ENCODE measurements at places on chromosomes 16 and 17. TPM values are rescaled to one million over a fixed set of nuclear protein-coding genes. Genes with fewer than 3 reads are reported as not detected.
A peak's percentile ranks its signal among the peaks of the same experiment; 100 is the strongest.

DNA sequence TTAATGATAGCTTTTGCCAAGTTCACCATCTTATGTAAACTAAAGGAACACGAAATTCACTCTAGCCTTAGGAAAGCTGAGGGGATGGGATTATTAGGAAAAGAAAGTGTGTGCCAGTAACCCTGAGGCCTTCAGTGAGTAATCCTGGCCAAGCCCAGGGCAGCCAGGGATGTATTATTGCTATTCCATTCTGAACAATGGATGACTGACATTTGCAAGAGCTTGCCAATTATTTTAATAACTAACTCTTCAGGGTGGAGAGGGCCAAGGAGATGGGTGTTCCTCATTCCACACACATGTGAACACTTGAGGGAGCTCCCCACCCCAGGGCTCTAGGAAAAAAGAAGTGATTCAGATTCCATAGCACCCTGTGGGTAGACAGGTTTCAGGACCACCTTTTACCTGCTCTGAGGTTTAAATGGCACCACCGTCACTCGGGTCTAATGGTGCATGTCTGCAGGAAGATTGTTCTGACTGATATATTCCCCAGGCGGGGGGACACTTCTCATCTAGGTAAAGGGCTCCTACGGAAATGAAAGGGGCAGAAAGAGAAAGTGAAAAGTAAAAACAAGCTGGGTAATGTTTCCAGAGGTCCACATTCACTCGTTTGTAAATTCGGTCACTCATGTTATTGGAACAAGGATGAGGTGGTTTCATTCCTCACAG, 41.5 kb downstream of the TK2 start:
- no peak for DNase-seq

- DNase-seq: no peak
These were observed 24.2 kb downstream of the MAP3K3 start for GRCh38 chr17:63646488-63646806.

DNA sequence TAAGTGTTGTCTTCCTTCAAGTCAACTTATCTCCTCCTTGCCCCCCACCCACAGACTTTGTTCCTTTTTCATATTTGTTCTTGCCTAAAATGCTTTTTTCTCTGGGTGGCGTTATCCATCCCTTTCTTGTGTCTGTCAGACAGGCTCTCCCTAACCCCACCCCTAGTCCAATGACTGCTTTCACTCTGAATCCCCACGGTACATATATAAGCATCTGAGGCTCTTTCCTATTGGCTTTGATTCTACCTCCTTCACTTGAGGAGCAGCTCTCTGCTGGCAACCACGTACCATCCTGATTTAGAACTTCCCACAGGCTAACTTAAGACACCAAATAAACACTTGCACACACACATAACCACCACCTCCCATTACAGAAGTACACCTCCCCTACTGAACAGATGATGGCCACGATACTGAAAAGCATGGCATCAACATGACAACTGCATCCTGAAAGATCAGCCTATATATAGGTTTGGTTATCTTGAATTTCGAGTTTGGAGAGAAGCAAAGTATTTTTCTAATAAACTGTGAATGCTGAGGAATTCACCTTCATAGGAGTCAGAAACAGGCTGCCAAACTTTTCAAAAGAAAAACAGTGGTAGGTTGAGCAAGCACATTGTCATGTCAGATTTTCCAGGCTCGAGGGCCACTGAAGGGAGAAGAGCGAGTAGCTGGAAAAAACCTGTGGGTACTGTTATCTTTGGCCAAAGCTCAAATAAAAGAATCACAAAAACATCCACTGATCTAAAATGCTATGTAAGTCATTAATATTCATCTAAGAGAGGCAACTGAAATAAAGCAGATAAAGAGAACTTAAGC, 24.3 kb downstream of the STAT3 start:
- DNase-seq: no peak

DNA sequence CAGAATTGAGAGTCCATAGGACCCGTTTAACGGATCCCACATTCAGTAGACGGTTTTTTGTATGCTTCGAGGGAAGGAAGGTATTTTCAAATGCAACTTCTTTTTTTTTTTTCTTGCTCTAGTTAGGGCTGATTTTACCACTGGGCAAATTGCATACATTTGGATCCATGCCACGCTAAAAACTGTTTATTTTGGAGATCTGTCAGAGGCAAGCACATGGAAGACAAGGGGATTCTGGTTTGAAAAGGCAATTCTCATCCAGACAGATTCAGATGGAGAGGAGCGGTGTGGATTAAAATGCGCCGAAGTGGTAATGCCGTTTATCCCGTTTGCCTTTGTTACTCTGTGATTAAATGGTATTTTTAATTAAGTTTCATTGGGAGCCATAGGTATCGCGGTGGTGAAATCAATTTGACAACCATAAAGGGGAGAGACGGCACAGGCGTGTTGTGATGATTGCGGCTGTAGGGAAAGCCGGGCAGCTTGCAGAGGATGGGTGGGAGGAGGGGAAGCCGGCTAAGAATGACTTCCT, 170.4 kb downstream of the IRX3 start:
- peak; percentile 18 for DNase-seq

DNA sequence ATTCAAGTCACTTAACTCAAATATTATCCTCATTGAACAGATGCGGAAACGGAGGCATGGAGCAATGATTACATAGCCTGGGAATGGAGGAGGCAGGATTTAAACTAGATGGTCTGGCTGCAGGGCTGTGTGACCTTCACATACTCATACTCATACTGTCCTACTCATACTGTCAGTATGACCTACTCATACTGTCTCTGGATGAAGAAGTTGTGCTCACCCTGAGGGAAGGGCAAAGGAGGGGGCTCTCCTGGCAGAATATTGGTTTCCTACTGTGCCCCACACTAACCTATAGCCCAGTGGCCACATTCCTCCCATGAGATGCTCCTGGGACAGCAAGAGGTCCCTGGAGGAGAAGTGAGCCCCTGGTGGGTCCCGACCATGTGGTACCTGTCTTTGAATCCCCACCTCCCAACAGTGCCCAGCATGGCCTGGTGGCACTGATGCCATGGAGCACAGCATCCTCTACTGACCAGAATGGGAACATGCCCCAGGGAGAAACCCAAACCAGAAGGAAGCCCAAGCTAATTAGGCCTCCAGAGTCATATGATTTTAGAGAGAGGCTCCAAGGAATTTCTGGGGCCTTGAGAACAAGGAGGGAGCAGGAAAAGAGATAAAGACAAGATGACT, 197.3 kb upstream of the SDK2 start:
- DNase-seq: no peak

DNA sequence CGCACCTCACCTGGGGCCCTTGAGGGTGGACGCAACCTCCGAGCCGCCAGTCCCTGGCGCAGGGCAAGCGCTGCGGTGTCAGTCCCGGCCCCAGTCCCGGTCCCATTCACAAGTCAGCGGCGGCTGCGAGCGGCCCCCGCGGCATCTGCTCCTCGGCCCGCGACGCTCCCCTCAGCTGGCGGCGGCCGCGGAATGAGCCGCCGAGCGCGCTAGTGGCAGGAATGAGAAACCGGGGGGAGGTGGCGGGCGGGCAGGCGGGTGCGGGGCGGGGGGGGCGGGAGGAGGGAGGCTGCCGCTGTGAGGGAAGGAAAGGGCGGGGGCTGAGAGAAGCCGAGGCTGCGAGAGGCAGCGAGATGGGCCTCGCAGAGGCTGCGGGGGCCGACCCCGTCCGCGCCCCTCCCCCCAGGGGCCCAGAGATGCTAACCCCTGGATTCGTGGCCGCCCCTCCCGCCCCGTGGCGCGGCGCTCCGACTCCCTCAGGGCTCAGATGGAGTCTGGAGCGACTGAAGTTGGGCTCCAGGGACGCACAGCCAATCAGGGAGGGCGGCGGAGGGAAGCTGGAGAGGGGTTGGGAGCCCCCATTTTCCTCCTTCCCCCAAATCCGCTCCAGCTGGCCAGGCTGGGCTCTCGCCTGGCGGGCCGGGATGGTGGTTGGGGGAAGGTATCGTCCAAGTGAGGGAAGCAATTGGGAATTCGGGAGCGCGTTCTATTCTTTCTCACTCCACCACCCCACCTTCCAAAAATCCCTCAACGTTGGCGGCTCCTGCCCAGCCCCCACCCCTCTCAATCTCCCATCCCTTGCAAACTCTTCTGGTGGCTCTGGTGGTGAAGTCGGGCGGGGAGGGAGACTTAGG, at the start of gene CDH11:
TSS of gene CDH11 (minus strand) at position 194 of the 854 bp plus-strand sequence. CDS start 117,194 bp downstream, outside the sequence.
- peak; percentile 91 for DNase-seq

- DNase-seq: no peak
These were observed 9.0 kb downstream of the CBFA2T3 start for GRCh38 chr16:88967830-88968588.

DNA sequence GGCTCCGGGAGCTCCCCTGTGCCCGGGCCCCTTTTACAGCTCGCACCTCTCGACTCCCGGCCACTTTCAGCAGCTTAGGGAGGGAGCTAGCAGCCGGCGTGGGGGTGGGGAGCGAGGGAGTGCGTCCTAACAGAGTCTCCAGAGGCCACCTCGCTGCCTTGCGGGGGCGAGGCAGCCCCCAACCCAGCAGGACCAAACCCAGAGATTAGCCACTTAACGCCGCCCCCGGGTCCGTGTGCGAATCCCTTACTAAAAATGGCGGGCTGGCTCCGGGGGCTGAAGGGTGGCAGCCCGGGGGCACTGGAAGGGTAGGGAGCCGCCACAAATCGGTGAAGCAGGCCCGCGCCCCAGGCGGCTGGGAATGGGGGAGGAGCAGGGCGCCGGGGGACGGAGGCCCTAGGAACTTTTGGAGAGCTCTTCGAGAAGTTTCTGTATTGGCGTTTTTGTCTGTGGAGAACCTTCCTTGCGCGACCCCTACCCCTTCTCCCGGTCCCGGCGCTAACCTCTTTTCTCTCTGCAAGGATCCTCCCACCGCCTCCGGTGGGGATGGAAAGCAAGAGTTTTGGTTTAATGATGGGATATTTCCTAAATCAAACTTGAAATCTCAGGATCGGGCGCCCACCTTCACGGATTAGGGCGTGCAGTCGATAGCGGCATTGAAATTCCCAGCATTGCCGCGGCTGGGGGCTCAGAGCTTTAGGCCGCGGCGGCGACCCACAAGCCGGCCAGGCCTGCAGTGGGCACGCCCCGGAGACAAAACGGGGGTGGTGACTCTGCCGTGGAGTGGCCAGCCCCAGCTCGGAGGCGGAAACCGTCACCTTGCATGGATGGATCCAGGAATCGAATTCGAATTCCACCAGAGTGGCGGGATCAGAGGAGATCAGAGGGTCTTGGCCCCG, 793 bp upstream of the IRX3 start:
- no peak for DNase-seq

- DNase-seq: peak; percentile 21
These were observed 1.5 kb downstream of the FBRS start for GRCh38 chr16:30659507-30660423.

GRCh38 chr16:70576431-70577255, 53.0 kb downstream of the SF3B3 start:
- DNase-seq: no peak

GRCh38 chr17:39487946-39488345, 26.7 kb downstream of the CDK12 start:
- DNase-seq: no peak

- no peak for DNase-seq
These were observed 64.7 kb downstream of the KLHDC4 start for GRCh38 chr16:87701078-87701460.

- DNase-seq: no peak
These were observed 28.2 kb upstream of the CLEC18B start for GRCh38 chr16:74449470-74449869.

- no peak for DNase-seq
These were observed 19.3 kb downstream of the IGFBP4 start for GRCh38 chr17:40462343-40463121.

GRCh38 chr16:24689128-24689527, 40.3 kb upstream of the TNRC6A start:
- no peak for DNase-seq

DNA sequence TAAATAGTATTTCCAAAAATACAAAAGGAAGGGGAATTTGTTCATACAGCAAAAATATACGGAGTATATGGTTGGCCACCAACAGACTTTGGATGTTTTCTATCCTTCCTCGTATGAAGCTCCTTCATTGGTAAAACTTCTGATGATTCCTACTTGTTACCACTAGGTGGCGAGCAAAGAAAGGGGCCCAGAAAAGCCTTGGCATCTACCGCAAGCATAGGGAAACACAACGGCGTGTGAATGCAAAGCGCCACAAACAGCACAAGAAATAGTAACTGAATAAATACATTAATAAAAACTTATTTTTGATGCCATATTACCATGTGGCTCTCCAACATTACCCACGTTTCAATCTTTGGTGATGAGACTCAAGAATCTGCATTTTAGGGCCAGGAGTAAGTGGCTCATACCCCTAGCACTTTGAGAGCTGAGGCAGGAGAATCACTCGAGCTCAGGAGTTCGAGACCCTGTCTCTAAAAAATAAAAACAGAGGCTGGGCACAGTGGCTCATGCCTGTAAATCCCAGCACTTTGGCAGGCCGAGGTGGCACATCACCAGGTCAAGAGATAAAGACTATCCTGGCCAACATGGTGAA, 34.5 kb downstream of the YWHAE start:
- DNase-seq: peak; percentile 68

The SECTM1 gene
- polyA plus RNA-seq: 1.6 TPM

The ITGAL gene
- polyA plus RNA-seq: 4.5 TPM

The TBX2 gene
- polyA plus RNA-seq: 187 TPM

The EME1 gene
- polyA plus RNA-seq: 12.1 TPM

The ABCC11 gene
- 0.17 TPM for polyA plus RNA-seq

The SARM1 gene
- polyA plus RNA-seq: 12.0 TPM

The FNDC8 gene
- polyA plus RNA-seq: 0.22 TPM
